ENCODE measurements at places on chromosomes 6 and 20.

- no peak for DNase-seq
Measured at GRCh38 chr6:35280903-35281302, 16.7 kb upstream of the DEF6 start.

- no peak for DNase-seq
Measured at GRCh38 chr6:145967549-145967948, 3.4 kb upstream of the SHPRH start.

- DNase-seq, result no peak
Measured at GRCh38 chr6:72589096-72589495, 32.8 kb upstream of the KCNQ5 start.

DNA sequence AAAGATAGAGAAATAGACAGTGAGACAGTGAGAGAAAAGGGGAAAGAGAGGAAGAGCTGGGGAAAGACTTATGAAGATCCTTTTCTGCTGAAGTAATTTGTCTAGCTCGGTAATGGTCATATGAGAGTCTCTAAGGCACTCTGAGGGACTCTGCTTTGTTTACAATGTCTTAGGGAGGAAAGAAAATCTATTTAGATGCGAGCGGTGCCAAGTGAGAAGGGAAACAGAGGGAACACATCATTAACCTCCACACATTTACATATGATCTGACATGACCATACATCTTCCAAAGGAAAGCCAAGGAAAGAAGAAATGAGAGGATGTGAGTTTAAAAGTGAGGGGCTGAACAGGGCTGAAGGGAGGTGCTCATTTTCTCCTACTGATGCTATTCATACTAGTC is 862.3 kb upstream of the CITED2 start:
- no peak for DNase-seq

- no peak for DNase-seq
Measured at GRCh38 chr20:10857352-10858070, 183.7 kb upstream of the JAG1 start.

- no peak for DNase-seq
Measured at GRCh38 chr6:104472021-104472901, 387.5 kb downstream of the HACE1 start.
